ENCODE measurements at places on chromosomes 11 and 22.

DNA sequence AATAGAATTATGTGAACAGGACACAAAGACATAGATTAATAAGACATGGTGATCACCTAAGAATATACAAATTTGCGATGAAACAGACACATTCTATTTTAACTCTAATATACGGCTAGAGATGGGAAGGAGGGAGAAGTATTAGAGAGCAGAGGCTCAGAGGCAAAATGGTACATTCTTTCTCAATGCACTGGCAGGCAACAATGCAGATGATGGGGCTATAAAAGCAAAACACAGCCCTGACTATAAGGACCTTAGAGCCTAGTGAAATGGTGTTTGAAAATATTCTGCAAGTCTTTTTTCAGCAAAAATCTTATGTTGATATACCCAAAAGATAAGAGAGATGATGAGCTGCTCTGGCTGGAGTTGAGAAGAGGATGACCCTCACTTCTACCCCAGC lies 13.1 kb downstream of the TCF20 start:
- no peak for DNase-seq

GRCh38 chr22:23104187-23104971 lies 34.1 kb downstream of the GNAZ start:
- no peak for DNase-seq

GRCh38 chr11:15969701-15970329 lies 386.5 kb downstream of the SOX6 start:
- no peak for DNase-seq

- DNase-seq = no peak
Measured at GRCh38 chr22:24200619-24201212, 19.4 kb downstream of the SUSD2 start.

- no peak for DNase-seq
Measured at GRCh38 chr11:121814962-121815361, 301.1 kb downstream of the BLID start.
